NCI-H510A (cell line): ENCODE measurements at places on chromosomes 4 and X.

- DNase-seq = no peak
These were observed 6.6 kb upstream of the HPGDS start for GRCh38 chr4:94349193-94349592.

DNA sequence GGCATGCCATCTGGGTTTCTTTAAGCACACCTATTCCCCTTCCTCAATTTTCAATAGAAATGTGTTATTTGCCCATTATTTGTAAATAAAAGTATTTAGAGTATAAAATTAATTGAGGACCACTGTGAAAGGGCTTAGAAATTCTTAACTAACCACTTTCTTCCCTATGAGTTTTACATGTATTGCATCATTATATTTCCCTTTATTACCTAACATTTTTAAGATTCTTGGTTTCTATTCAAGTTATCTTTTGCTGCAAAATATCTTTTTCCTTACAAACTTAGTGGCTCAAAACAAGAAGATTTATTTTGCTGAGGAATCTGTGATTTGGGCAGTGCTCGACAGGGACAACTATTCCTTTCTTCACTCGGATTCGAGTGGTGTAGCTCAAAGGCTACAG lies 40.5 kb downstream of the GRID2 start:
- no peak for DNase-seq

- DNase-seq = peak; percentile 34
These were observed 538 bp downstream of the STBD1 start for GRCh38 chr4:76306882-76307659.

- no peak for DNase-seq
These were observed 95.8 kb downstream of the DHX15 start for GRCh38 chr4:24488399-24489164.
